ENCODE measurements at places on chromosomes 1 and 21. TPM values are rescaled to one million over a fixed set of nuclear protein-coding genes. Genes with fewer than 3 reads are reported as not detected.

KRTAP19-1 gene
- total RNA-seq = not detected

NECTIN4 gene
- 0.34 TPM for total RNA-seq

OR2T11 gene
- not detected for total RNA-seq

C1QC gene
- total RNA-seq = not detected

Data from bronchial smooth muscle cell (primary cell).